ENCODE measurements at places on chromosomes 5 and 9.

DNA sequence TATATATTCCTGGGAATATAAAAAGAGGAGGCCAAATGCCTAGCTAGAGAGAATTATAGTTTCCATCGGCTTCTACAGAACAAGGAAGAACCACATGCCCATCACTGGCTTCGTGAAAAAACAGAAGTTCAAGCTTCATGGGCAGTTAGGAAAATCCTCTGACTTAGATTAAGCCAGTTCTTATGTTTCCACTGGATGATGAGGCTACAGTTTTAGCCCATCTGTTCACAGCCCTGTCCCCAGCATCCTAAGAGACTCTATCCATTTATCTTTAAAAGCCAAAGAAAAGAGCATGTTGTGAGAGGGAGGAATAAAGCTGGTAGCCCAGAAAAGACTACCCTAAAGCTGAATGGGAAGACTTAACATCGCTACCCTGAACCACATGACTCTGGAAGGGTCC, 285.5 kb upstream of the WWC1 start:
- no peak for DNase-seq

GRCh38 chr9:34403554-34404380, 27.1 kb upstream of the MYORG start:
- peak; percentile 24 for DNase-seq

DNA sequence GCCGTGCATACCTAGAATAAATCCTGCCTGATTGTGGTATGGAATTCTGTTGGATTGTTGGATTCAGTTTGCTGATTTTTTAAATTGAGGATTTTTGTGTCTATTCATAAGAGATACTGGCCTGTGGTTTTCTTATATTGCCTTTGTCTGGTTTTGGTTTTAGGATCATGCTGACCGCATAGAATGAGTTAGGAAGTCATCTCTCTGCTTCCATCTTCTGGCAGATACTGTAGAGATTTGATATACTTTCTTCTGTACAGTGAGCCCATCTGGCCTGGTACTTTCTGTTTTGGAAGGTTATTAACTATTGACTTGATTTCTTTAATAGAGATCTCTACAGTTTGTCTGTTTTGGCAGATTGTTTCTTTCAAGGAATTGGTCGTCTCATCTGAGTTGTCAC, 14.7 kb downstream of the CEP72 start:
- DNase-seq: no peak

- DNase-seq: no peak
Observed at GRCh38 chr9:129368444-129368978, 190.4 kb upstream of the IER5L start.

- DNase-seq: no peak
Observed at GRCh38 chr5:140339636-140340035, 6.8 kb downstream of the HBEGF start.
